T-helper 2 cell treated with Interferon-gamma antibody and Interleukin-4, amounts not matched to agents 5 μg/mL and 100 μg/mL, for 36 hours (primary cell): ENCODE measurements at places on chromosomes 16 and 17.

GRCh38 chr16:75099738-75100602, 16.6 kb downstream of the LDHD start:
- peak overlapping the region; percentile 88 for H3K27ac ChIP-seq
- H3K4me1 ChIP-seq = peaks cover 43% of the 10 kb centered on the region
- no peaks in the 10 kb centered on the region for H3K27me3 ChIP-seq
- H3K4me3 ChIP-seq = peak overlapping the region; percentile 68
- peak; percentile 52 for DNase-seq
- H3K36me3 ChIP-seq = peaks cover 9% of the 10 kb centered on the region

DNA sequence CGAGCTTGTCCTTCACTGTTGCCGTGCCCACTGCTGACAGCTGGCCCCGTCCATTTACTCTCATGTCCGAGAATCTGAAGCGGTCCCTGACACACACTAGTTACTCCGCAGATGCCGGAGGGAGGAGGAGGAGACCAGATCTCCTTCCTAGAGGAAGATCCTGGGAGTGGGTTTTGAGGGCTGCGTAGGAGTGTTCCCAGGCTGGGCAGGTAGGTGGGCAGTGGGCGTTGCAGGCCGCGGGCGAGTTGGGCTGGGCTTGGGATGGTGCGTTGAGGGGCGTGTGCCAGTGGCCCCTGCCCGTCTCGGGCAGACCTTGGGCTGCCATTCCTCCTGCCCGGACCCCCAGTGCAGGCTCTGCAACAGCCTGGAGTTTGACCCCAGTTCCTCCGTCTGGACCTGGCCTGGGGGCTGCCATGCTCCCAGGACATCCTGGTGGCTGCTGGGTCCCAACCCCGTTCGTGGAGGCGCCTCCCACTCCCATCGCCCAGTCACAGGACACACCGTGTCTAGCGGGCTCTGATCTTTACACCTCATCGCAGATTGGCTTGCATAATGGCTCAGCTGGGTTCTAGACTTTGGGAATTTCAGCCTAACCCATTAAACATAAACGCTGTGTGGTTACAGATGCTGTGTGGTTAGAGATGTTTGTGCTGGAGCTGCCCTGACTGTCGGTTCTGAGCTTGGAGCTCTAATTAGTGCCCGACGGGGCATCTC, 22.8 kb downstream of the CACNA1H start:
- H3K4me1 ChIP-seq = no peaks in the 10 kb centered on the region
- no peak overlapping the region for H3K4me3 ChIP-seq
- H3K36me3 ChIP-seq = no peaks in the 10 kb centered on the region
- no peak for DNase-seq
- no peaks in the 10 kb centered on the region for H3K27me3 ChIP-seq
- H3K27ac ChIP-seq = no peak overlapping the region

DNA sequence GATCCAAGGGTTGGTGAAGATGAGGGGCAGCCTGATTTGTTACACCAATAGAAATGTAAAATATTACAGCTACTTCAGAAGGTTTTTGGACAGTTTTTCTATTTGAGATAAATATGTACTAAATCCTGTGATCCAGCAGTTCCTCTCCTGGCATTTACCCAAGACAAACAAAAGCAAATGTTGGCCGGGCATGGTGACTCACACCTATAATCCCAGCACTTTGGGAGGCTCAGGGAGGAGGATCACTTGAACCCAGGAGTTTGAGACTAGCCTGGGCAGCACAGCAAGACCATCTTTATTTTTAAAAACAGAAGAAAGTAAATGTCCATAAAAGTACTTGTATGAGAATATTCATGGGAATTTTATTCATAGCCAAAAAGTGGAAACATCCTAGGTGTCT, 64.8 kb upstream of the MRC2 start:
- H3K4me1 ChIP-seq = peaks cover 6% of the 10 kb centered on the region
- H3K36me3 ChIP-seq = peaks cover 57% of the 10 kb centered on the region
- no peaks in the 10 kb centered on the region for H3K27me3 ChIP-seq
- H3K4me3 ChIP-seq = no peak overlapping the region

GRCh38 chr17:68701046-68701445, 99.9 kb upstream of the FAM20A start:
- no peaks in the 10 kb centered on the region for H3K4me1 ChIP-seq
- H3K27ac ChIP-seq = no peak overlapping the region
- no peak overlapping the region for H3K4me3 ChIP-seq

- peak overlapping the region; percentile 82 for H3K27ac ChIP-seq
- peak; percentile 79 for DNase-seq
- no peaks in the 10 kb centered on the region for H3K27me3 ChIP-seq
- peak overlapping the region; percentile 18 for H3K4me3 ChIP-seq
- peaks cover 53% of the 10 kb centered on the region for H3K36me3 ChIP-seq
These were observed 32.3 kb downstream of the GRB7 start for GRCh38 chr17:39769974-39770587.

DNA sequence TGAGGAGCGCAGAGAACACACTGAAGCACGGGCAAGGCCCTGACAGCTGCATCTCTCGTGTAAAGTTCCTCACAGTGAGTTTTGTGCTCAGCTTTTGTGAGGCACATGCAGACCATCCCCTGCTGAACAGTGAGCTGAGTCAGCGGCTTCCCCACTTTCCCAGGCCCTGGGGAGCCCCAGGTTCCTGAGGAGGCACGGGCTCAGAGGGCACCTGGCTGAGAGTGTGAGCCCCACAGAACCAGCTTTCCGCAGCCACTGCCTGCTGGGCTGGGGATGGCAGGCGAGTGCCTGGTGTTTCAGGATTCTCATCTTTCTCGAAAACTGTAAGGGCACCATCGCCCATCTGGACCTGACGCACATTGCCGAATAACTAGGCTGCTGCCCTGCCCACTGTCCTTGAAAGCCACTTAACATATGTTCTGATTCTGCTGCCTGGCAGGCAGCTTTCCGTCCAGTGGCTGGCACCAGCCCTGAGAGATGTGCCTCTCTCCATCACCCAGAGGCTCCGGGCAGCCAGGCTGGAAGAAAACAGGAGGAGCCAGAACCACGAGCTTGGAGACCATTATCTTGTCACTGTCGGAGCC, 266.7 kb upstream of the FOXF1 start:
- no peak for DNase-seq
- no peak overlapping the region for H3K4me3 ChIP-seq
- H3K4me1 ChIP-seq = no peaks in the 10 kb centered on the region
- H3K27ac ChIP-seq = no peak overlapping the region

DNA sequence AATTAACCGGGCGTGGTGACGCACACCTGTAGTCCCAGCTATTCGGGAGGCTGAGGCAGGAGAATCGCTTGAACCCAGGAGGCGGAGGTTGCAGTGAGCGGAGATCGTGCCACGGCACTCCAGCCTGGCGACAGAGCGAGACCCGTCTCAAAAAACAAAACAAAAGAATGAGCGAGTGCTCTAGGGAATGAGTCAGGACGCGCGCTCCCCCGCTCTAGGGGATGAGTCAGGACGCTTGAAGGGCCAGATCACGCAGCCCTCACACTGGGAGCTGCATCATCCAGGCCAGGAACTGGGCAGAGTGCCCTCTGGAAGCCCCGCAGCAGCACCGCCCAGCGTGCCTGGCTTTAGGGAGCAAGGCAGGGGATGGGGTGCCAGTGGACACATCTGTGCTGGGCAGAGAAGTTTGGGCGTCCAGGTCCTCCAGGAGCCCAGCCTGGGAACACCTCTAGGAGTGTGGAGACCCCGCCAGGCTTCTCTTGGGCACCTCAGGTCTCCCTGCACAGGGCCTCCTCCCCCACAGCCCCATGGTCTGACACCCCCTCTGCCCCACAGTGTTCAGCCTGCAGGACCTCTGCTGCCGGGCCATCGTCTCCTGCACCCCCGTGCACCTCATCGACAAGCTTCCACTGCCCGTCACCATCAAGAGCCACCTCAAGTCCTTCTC, 3.9 kb upstream of the WFIKKN1 start:
- no peak overlapping the region for H3K27ac ChIP-seq
- H3K27me3 ChIP-seq = no peaks in the 10 kb centered on the region
- H3K4me3 ChIP-seq = no peak overlapping the region
- H3K36me3 ChIP-seq = no peaks in the 10 kb centered on the region

DNA sequence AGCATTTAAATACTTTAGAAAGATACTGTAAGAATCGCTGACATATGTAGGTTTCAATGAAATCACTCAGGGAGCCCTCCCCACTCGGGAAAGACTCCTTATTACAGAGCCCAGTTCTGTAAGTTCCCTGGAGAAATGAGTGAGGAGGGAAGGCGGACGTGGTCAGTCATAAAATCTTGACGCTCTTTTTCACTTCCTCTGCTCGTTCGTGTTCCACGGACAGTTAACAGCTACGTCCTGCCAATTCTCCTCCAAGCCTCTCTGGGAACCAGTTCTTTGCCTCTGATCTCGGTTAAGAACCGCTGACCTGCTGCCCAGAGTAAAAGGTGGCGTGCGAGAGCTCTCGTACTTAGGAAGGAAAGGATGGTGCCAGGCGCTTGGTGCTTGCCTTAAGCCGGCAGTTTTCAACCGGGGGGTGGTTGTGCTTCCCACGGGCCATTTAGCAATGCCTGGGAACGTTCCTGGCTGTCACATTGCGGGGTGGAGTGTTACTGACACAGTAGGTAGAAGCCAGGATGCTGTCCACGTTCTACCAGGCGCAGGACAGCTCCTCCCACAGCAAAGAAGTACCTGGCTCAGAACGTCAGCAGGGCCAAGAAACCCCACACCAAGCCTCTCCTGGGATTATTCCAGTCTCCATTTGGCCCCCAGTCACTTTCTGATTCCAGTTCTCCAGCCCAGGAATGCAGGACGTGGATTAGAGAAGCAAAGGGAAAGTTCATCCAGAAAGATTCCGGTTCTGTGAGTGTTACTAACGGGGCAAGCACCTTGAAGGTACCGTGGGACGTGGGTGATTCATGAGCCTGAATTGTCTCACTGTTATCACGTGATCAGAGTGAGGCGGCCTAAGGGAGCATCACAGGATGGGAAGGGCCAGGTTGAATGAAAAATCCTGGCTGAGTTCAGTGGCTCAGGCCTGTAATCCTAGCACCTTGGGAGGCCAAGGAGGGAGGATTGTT, 87.7 kb downstream of the MRM3 start:
- no peaks in the 10 kb centered on the region for H3K36me3 ChIP-seq
- H3K27me3 ChIP-seq = peaks cover 3% of the 10 kb centered on the region
- H3K4me3 ChIP-seq = no peak overlapping the region
- no peak for DNase-seq
- no peak overlapping the region for H3K27ac ChIP-seq
